Posterior vena cava (tissue), 2 donors: ENCODE measurements at places on chromosomes 16 and 17. TPM values are rescaled to one million over a fixed set of nuclear protein-coding genes. Genes with fewer than 3 reads are reported as not detected.

KRT23 gene
- total RNA-seq, result 0.24 TPM

SLX4 gene
- total RNA-seq, result 4.5 TPM

SYNGR3 gene
- total RNA-seq, result 0.33 TPM

MYH13 gene
- total RNA-seq, result not detected
